Activated CD4-positive, alpha-beta T cell treated with anti-CD3 and anti-CD28 coated beads, Interleukin-2, amount 50 U/mL, for 4 hours (primary cell): ENCODE measurements at places on chromosomes 11 and 22.

GRCh38 chr22:36056980-36057379, 28.4 kb upstream of the RBFOX2 start:
- no peak for DNase-seq

GRCh38 chr11:113411536-113411935, 24.0 kb downstream of the ANKK1 start:
- no peak for DNase-seq

DNA sequence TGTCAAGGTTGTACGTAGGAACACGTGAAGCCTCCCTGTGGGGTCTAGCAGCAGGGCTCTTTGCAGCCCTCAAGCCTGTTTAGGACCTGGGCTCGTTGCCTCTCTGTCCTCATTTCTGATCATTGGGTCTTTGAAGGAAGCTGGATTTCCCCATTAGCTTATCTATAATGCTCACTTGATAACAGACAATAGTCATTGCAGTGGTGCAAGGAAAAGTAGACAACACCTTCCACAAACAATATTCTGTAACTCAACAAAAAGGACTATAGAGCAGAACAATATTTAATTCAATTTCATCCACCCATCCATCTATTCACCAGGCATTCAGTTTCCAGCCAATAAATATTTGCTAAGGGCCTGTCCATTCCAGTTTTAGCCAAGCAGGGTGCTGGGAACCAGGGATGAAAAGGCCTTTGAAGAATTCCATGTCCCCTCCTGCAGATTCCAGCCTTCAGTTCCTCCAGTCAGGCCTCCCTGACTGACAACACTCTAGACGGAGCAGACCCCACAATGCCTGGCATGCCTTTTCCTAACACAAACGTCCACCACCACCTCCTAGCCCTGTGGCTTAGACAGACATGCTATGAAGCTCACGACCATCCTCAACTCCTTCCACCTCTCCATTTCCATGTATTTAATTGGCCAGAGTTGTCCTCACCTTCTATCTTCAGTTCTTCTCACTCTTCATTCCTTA, 12.7 kb upstream of the POLD3 start:
- no peak for DNase-seq

- DNase-seq, result no peak
Measured at GRCh38 chr11:92070026-92070889, 154.4 kb upstream of the FAT3 start.

DNA sequence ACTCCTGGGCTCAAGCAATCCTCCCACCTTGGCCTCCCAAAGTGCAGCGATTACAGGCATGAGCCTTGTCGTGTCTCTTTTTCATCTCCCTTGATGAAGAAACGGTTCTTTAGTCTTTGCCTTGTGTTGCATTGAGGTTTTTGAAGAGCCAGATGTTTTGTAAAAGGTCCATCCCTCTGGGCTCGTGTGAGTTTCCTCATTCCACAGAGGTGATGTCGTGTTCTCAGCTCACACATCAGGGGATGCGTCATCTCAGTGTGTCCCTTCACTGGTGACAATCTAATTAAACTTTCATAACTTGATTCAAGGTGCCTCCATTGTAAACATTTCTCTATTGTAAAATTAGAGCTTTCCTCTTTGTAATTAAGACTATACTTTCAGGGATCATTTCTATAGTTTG, 29.7 kb upstream of the TEF start:
- DNase-seq, result no peak

- DNase-seq, result no peak
Measured at GRCh38 chr22:23179381-23180299, 669 bp upstream of the BCR start.

DNA sequence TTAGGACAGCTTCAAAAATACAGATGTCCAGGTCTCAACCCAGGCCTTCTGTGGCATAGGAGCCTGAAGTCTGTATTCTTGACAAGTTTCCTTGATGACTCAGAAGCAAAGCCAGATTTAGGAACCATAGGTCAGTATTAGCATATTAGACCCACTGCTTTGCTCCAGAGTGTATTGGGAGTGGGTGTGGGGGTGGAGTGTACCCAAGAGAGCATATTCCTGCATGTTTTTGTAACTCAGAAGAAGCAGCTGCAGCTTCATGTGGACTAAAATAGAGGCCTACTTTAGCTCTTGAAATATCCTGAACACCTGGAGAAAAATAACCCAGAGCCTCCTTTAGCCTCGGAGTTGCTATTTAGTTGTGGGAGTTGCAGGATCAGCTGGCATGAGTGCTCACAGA, 106.7 kb downstream of the CCDC81 start:
- no peak for DNase-seq

GRCh38 chr11:38543311-38543710, 1945.3 kb upstream of the RAG2 start:
- no peak for DNase-seq

GRCh38 chr22:37519268-37520195, at the start of gene CARD10:
Gene CARD10 (minus strand): TSS chr22:37519415. CDS start chr22:37519200, 215 bp downstream.
- DNase-seq, result no peak

DNA sequence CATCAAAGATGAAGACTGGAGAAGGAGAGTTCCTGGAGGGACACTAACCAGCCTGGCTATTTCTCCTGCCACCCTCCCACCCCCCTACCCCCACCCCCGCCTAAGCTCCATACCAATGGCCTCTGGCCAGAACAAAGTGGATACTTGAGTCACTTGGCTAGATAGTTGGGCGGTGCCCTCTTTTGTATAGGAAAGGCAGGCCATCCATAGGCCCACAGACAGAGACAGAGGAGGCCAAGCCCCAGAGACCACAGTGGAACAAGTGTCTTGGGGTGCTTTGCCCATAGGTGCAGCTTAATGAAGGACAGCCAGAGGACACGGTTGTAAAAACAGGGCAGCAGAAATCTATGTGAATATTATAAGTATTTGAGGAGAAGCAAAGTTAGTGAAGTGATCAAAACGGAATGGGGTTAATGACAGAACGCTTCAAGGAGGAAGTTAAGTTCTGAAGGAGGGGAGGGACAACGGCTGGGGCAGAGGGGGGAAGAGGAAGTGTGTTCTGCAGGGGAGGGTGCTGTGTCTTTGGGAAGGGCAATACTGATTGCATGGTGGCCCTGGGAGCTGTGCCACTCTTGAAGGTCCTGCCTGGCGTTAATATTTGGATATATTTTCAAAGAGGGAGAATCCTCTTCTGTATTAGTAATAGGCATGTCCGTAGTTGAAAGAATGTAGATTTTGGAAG, 32.7 kb downstream of the FLI1 start:
- peak; percentile 26 for DNase-seq

- DNase-seq, result no peak
Measured at GRCh38 chr22:45358127-45358526, 48.4 kb downstream of the FAM118A start.

- DNase-seq, result no peak
Measured at GRCh38 chr11:114762408-114762807, 84.1 kb downstream of the NXPE2 start.

DNA sequence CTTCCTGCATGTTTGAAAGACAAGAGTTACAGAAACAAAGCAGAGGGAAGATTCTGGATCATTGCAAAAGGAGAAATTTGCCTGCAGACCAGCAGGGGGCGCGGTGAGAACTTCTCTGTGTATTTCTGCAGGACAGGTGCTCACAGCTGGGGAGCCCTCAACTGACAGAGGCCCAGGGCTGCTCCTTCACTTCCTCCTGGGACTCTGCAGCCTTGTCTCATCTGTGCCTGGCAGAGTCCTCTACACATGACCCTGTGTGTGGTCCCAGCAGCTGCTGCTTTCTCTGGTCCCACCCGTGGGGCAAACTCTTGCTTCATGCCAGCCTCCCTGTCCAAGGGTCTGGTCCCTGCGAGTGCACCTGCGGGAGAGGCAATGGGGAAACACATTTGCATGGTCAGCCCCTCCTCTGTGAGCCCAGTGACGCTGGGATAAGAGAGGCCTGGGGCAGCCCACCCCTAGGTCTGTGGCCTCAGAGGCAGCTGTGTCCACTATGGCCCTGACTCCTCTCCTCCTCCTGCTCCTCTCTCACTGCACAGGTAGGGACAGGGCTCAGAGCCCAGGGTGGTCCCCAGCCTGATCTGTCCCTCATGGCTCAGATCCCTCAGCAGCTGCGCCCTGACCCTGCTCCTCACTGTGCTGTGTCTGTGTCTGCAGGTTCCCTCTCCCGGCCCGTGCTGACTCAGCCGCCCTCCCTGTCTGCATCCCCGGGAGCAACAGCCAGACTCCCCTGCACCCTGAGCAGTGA, 43.2 kb upstream of the VPREB1 start:
- DNase-seq, result peak; percentile 61

- no peak for DNase-seq
Measured at GRCh38 chr11:66951927-66952337, 6.3 kb downstream of the PC start.

DNA sequence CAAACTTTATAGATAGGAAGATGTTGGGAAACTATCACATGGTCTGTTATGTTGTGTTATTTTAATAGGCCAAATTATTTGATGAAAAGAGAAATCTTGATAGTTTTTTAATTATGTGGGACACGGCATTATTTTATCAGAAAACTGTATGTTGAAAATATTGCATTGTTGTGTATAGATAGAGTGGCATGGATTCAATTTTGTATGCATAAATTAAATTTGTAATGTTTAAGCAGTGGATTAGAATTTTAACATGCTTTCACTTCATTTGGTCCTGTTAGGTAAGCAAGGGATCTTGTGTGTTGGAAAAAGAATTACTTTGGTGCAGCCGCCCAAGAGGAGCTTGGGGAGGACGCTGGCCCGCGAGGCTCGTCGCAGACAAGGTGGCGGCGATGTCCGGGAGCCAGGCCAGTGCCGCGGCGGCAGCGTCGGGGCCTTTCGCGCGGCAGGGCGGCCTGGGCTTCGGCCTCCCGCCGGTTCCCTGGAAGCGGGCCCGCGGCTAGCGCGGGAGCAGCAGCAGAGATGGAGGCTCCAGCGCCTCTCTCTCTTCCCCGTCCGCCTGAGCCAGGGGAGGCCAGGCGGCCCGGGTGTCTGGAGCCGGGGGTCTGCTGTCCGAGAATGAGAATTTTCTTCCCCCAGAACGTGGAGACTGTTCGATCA, 82.7 kb downstream of the GGT1 start:
- no peak for DNase-seq

GRCh38 chr11:74037309-74037708, 28.4 kb upstream of the UCP3 start:
- no peak for DNase-seq

GRCh38 chr22:49699928-49700498, 127.7 kb downstream of the BRD1 start:
- no peak for DNase-seq

GRCh38 chr22:49209452-49210195, 618.0 kb downstream of the BRD1 start:
- DNase-seq, result no peak

- DNase-seq, result no peak
Measured at GRCh38 chr11:45834298-45834756, 12.9 kb upstream of the CRY2 start.

- no peak for DNase-seq
Measured at GRCh38 chr11:10655943-10656576, 37.5 kb downstream of the IRAG1 start.

- no peak for DNase-seq
Measured at GRCh38 chr11:17432002-17432401, 43.5 kb upstream of the KCNJ11 start.

DNA sequence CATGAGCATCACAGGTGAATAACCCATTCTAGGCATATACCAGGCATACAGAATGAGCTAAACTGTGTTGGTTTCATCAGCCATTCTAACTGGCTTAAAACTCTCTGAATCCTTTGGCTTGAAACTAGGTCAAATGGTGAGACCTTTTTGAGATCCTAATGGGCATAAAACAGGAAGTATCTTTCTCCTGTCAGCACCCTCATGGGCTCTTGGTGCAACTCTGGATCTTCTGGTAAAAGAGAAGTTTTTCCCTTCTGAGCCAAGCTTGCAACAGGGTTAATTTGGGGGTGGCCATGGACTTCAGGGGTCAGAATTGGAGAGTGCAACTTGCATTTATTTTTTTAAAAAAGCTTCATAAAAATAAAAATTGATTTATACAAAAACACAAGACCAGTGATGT, 67.9 kb upstream of the GRAMD1B start:
- no peak for DNase-seq

DNA sequence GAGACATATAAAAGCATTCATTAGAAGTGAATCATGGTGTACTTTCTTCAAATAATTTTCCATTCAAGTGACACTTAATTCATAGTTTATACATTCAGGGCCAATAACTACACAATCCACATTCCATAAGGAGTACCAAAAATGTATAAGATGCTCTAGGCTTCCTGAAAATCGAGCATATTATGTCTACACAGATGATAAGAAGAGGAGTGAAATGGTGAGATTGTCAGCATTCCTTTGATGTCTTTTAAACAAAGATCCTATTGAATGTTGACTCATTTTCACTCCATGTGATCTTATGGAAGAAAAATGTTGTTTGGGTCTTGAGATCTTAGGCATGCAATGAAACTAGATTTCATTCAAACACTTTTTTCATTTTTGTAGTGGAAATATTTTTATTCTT, 843.2 kb downstream of the KCNA4 start:
- no peak for DNase-seq

- DNase-seq, result no peak
Measured at GRCh38 chr11:6992026-6992425, 28.1 kb downstream of the ZNF214 start.

GRCh38 chr11:65279741-65280440, 18.1 kb downstream of the POLA2 start:
- DNase-seq, result peak; percentile 40

DNA sequence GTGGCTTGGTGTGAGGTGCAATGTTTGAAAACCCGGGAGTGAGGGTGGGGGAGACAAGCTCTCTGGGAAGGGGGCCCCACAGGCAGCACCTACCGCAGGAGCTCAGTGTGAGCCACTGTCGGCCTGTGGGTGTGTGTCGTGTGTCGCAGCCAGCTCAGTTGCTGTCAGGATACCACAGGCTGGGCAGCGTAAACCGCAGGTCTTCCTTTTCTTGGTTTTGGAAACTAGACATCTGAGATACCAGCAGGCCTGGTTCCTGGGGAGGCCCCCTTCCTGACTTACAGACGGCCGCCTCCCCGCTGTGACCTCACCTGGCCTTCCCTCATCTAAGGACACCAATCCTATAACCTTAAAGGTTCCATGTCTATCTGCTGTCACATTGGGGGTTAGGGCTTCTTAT, 19.4 kb downstream of the IRF7 start:
- DNase-seq, result no peak

GRCh38 chr11:371051-371450, 1.8 kb downstream of the B4GALNT4 start:
- no peak for DNase-seq

DNA sequence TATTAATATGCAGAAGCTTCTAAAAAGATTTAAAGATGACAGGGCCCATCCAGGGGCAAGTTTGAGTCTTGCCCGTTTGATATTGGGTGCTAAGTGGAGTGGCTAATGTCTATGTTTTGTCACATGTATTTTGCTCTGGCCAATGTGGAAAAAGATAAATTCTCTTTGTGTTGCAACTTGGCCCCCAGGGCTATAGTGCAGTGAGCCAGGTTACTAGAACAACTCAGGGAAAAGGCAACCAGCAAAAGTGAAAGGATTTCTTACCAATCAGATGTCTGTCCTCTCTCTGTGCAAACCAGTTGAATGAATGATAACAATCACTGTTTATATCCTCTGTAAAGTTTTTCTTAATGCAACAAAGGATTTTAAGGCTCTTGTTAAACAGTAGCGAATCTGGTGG, 4.6 kb upstream of the CLNS1A start:
- no peak for DNase-seq

- no peak for DNase-seq
Measured at GRCh38 chr11:110081462-110082376, 11.5 kb upstream of the ZC3H12C start.
